ENCODE measurements at places on chromosomes 7 and 10. TPM values are rescaled to one million over a fixed set of nuclear protein-coding genes. Genes with fewer than 3 reads are reported as not detected.

Gene POM121
- total RNA-seq, result 67.9 TPM

- no peaks in the 10 kb centered on the region for H3K4me1 ChIP-seq
- H3K4me3 ChIP-seq, result no peak overlapping the region
- no peak overlapping the region for H3K27ac ChIP-seq
- H3K27me3 ChIP-seq, result no peaks in the 10 kb centered on the region
- no peak for DNase-seq
These were observed 35.4 kb upstream of the MKLN1 start for GRCh38 chr7:131292141-131292905.

Gene EIF5AL1
- 0.11 TPM for total RNA-seq

DNA sequence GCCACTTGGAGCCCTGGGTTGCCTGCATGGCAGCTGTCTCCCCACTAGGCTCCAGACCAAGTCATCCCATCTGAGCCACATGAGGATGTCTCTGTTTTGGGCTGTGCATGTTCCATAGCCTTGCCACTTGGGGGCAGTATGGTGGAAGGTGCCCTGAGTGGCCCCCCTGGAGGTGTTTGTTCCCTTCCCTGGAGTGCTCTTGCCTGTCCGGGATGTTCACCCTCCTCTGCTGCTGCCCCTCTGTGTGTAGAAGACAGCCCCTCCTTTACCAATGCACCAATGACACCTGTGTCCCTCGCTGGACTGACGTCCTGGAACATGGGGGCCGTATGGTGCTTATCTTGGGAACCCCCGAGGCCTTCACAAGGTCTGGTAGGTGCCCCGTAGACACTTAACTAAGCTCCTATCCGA lies 100.2 kb downstream of the ACTR3B start:
- no peak for DNase-seq
- no peaks in the 10 kb centered on the region for H3K4me1 ChIP-seq
- H3K27me3 ChIP-seq, result no peaks in the 10 kb centered on the region
- no peak overlapping the region for H3K27ac ChIP-seq

Gene SUPV3L1
- total RNA-seq, result 78.7 TPM

Measured in CD4-positive, alpha-beta T cell (primary cell).